Glomerular endothelial cell (primary cell): ENCODE measurements at places on chromosomes 11 and 22. TPM values are rescaled to one million over a fixed set of nuclear protein-coding genes. Genes with fewer than 3 reads are reported as not detected.

DNA sequence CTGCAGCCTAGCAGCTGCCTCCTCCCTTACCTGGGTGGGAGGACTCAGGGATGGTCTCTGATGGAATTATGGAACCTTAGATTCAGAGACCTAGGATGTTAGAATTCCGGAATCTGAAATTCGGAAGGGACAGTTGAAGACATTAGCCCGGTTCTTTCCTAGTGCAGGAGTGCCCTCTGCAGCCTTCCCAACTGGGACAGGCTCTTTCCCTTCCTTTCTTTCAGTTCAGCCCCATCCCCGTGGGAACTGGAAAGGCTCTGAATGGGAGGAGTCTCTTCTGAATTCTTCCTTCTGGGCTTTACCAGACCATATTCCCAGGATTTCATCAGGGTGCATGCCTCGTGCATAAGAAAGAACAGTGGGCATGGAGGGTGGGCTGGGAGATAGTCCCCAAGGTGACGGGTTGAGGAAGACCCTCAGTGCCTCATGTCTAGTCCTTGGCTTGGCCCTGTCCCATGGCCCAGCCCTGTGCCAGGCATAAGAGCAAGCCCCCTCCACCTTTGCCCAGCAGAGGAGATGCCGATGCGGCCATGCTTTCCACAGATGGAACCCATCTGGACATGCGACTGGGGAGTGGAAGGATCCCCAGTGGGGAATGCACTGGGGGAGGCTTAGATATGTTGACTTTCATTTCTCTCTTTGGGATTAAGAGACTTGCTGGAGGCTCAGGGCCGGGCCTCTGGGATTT, 14.4 kb downstream of the DNAJB13 start:
- DNase-seq: no peak

GRCh38 chr11:73387594-73388264, 11.5 kb downstream of the RELT start:
- no peak for DNase-seq

- DNase-seq: no peak
Observed at GRCh38 chr11:111729831-111730311, 36.3 kb downstream of the PPP2R1B start.

The MIOX gene
- total RNA-seq: not detected in 2 replicates

DNA sequence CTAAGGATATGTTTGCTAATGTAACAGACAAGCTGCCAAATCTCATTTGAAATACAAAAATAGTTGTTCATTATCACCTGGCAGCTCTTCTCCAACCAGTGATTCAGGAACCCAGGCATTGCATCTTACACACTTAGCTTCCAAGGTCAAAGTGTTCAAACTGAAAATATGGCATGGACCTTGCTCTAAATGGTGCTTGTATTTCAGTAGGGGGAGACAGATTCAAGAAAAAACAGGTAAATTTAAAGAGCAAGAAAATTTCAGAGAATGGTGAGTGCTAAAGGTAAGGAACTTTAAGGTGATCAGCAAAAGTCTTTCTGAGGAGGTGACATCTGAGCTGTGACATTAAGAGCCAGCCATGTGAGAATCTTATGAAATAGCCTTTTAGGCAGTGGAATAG, 82.8 kb upstream of the E2F8 start:
- no peak for DNase-seq

The STARD10 gene
- 22.7 and 37.3 TPM in 2 replicates for total RNA-seq

The FAM227A gene
- total RNA-seq: 1.9 and 3.3 TPM in 2 replicates

The TECTA gene
- 0.64 and 3.2 TPM in 2 replicates for total RNA-seq

DNA sequence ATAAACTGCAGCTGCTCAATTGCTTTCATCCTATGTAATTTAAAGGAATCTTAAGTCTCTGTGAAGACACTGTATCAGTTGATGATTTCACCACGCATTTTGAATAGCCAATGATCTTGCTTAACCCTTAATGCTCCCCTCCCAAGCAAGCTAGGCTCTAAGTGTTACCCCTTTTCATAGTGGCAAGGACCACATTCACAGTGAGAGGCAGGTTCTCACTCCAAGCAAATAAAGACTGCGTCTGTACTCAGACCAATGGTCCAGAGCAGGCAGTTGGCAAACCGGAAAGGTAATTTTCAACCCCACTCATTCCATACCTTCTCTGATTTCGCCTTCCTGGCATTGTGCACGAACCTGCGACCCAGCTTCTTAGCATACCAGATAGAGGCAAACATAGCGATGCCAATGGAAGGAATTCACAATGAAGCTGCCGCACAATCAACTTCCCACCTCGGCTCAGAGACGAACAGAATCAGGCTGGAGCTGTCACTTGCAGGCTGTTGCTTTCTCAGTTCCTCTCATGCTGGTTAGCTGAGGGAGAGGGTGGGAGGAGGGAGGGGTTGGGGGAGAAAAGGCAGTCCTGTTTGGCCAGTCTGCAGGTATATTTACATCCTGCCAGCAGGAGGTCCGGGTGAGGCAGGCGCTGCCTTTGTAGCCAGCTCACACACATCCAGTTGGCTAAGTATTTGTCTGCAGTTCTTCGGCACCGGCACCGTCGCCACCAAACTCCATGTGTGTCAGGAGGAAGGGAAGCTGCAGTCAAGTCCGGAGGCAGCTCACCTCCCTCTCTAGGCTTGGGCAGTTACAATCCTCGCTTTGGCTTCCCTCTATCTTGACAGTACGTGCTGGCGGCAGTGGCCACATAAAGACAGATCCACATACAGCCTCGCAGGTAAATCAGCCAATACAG, 1151.2 kb upstream of the CCDC90B start:
- DNase-seq: no peak

GRCh38 chr11:113904379-113905101, at the start of gene HTR3B:
Gene HTR3B, plus strand, starts transcription at chr11:113904796. Its CDS starts 138 bp downstream, at chr11:113904934.
- no peak for DNase-seq

The LRRN4CL gene
- not detected in 2 replicates for total RNA-seq

DNA sequence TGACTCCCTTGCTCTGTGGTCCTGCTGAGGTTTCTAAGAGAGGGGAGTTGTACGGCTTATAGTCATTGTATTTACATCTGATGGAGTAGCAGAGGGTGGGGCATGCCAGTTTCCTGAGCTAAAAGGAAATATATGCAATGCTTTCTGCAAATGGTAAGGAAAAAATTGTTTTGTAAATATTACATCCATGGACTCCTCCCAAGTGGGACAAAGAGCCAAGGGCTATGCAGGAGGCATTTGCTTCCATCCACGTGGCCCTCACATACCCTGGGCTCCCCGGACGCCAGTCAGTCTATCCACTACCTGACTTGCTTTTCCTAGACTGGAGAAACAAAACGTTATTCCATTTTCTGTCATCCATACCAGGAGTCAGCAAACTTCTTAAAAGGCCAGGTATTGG, 59.7 kb upstream of the PITPNB start:
- DNase-seq: no peak

The FAM111A gene
- total RNA-seq: 23.3 and 41.9 TPM in 2 replicates

DNA sequence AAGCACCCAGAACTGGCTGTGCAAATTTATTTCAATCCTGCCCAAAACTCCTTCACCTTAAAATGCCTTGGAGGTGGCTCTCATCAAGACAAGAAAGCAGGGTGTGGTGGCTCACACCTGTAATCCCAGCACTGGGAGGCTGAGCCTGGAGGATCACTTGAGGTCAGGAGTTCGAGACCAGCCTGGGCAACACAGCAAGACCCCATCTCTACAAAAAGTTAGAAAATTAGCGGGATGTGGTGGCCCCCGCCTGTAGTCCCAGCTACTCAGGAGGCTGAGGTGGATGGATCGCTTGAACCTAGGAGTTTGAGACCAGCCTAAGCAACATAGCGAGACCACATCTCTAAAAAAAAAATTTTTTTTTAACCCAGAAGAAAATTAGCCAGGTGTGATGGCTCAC, 689 bp upstream of the RAB39A start:
- DNase-seq: no peak

The TEX54 gene
- not detected in 2 replicates for total RNA-seq
